Fibroblast of villous mesenchyme (primary cell): ENCODE measurements at places on chromosomes 11 and 22.

GRCh38 chr11:37459456-37459855, 861.4 kb upstream of the RAG2 start:
- DNase-seq = no peak

- DNase-seq = peak; percentile 91
These were observed 737 bp upstream of the STIP1 start for GRCh38 chr11:64185175-64185692.

- no peak for DNase-seq
These were observed 30.5 kb downstream of the PLA2G6 start for GRCh38 chr22:38151126-38151500.

DNA sequence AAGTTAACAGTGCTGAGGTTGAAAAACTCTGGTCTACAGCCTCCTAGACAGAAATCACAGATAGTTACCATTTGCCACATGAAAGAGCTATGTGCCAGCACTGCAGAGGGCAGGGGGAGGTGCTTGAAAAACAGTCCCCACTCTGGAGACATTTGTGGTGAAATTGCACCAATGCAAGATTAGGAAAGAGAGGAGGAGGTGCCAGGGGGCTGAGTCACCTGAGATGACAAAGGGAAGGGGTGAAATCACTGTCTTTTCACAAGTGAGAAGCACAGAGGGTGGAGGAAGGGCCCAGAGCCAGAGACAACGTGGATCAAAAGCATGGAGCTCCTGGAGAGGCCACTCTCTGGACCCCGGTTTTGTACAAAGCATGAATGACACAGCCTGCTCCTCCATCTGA, 196.3 kb downstream of the BUD13 start:
- DNase-seq = no peak

GRCh38 chr11:67292671-67293070, 3.6 kb downstream of the ANKRD13D start:
- peak; percentile 24 for DNase-seq

- no peak for DNase-seq
These were observed 1.9 kb upstream of the MOGAT2 start for GRCh38 chr11:75715688-75716087.

GRCh38 chr11:23632293-23632692, 772.0 kb upstream of the CCDC179 start:
- no peak for DNase-seq
